Spleen (tissue), 13 donors: ENCODE measurements at places on chromosomes 7 and 10.

- no peak overlapping the region for H3K4me3 ChIP-seq
- H3K4me1 ChIP-seq: no peaks in the 10 kb centered on the region
- H3K27me3 ChIP-seq: no peaks in the 10 kb centered on the region
Observed at GRCh38 chr7:74365322-74366022, 76.3 kb downstream of the CLIP2 start.

- DNase-seq: no peak
- H3K27ac ChIP-seq: no peak overlapping the region
- no peaks in the 10 kb centered on the region for H3K36me3 ChIP-seq
- H3K4me1 ChIP-seq: no peaks in the 10 kb centered on the region
- H3K27me3 ChIP-seq: no peaks in the 10 kb centered on the region
Observed at GRCh38 chr7:103432712-103433111, 13.3 kb downstream of the SLC26A5 start.

GRCh38 chr7:18455606-18456005 lies 39.9 kb upstream of the HDAC9 start:
- no peak for DNase-seq
- H3K27me3 ChIP-seq: no peaks in the 10 kb centered on the region
- H3K27ac ChIP-seq: no peak overlapping the region
- no peaks in the 10 kb centered on the region for H3K4me1 ChIP-seq
- H3K4me3 ChIP-seq: no peak overlapping the region
- peaks cover 7% of the 10 kb centered on the region for H3K36me3 ChIP-seq

DNA sequence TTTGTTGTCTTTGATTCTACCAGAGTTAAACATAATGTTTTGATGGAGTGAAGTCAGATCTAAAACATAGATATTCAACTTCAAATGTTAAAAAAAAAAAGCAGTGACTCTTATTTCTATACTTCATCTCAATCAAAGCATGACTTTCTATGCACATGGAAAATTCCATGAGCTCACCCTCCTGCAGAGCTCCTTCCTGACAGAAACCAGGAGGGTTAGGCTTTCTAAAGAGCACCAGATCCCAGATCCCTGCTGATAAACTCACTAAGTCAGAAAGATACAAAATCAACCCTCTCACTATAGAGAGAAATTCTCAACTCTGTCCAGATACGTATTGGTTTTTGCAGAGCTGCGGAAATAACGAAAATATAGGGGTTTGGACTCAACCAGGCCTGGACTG lies 122.6 kb downstream of the FAM107B start:
- no peaks in the 10 kb centered on the region for H3K27me3 ChIP-seq
- H3K36me3 ChIP-seq: no peaks in the 10 kb centered on the region
- no peak overlapping the region for H3K27ac ChIP-seq
- H3K4me1 ChIP-seq: peaks cover 33% of the 10 kb centered on the region
- H3K4me3 ChIP-seq: no peak overlapping the region

DNA sequence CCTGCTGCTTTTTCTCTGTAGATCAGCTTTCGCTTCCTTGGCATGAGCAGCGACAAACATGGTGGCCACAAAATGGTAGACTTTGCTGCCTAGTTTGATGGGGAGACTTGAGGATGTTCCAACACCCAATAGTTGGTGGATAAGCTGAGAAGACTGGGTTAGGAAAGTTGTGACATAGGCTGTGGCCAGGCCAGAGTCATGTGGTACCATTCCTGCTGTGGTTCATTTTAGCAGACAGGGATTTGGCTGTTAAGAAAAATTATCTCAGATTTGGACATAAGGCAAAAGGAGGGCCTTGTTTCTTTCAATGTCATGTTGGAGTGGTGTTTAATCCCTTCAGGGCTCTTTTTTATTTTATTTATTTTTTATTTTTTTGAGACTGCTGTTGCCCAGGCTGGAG lies 26.6 kb upstream of the FAM180A start:
- H3K27me3 ChIP-seq: no peaks in the 10 kb centered on the region
- H3K27ac ChIP-seq: no peak overlapping the region
- H3K4me3 ChIP-seq: no peak overlapping the region
- no peaks in the 10 kb centered on the region for H3K4me1 ChIP-seq
- H3K36me3 ChIP-seq: no peaks in the 10 kb centered on the region

- H3K36me3 ChIP-seq: peaks cover 3% of the 10 kb centered on the region
- H3K4me3 ChIP-seq: no peak overlapping the region
- peak overlapping the region; percentile 79 for H3K27ac ChIP-seq
- H3K27me3 ChIP-seq: no peaks in the 10 kb centered on the region
- DNase-seq: peak; percentile 94
Observed at GRCh38 chr10:102796407-102797176, 40.6 kb downstream of the CYP17A1 start.

- no peak for DNase-seq
- no peaks in the 10 kb centered on the region for H3K27me3 ChIP-seq
- peak overlapping the region; percentile 14 for H3K27ac ChIP-seq
- no peaks in the 10 kb centered on the region for H3K36me3 ChIP-seq
Observed at GRCh38 chr7:80589631-80590030, 48.8 kb upstream of the CD36 start.

- H3K27ac ChIP-seq: no peak overlapping the region
- peaks cover 55% of the 10 kb centered on the region for H3K36me3 ChIP-seq
- H3K27me3 ChIP-seq: no peaks in the 10 kb centered on the region
- no peak overlapping the region for H3K4me3 ChIP-seq
- no peaks in the 10 kb centered on the region for H3K4me1 ChIP-seq
Observed at GRCh38 chr10:31836569-31837406, 91.8 kb downstream of the ARHGAP12 start.

DNA sequence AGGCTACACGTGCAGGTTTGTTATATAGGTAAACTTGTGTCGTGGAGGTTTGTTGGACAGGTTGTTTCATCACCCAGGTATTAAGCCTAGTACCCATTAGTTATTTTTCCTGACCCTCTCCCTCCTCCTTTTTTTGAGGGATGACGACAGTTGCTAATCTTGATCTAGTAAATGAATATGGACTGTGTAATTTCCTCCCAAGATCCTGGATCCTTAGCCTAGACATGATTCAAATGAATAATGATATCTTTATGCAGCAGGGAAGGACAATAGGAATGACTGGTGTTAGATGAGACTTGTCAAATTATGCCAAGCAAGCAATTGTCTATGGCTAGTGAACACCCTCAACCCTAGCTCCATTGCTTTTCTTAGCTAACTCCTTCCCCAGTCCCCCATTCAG lies 156.2 kb downstream of the PLPP4 start:
- DNase-seq: no peak
- H3K27me3 ChIP-seq: no peaks in the 10 kb centered on the region
- no peak overlapping the region for H3K27ac ChIP-seq

DNA sequence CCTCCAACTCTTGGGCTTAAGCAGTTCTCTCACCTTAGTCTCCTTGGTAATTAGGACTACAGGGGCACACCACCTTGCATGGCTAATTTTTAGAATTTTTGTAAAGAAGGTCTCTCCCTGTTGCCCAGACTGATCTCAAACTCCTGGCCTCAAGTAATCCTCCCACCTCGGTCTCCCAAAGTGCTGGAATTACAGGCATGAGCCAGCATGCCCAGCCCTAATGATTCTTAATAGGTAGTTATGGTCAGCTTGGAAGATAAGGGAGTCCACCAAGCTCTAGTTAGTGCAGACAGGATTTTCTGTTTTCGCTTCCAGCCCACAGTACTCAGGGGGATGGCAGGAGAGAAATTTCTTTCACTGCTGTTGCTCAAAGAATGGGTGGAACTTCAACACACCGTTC lies 127.9 kb upstream of the PLXDC2 start:
- no peak for DNase-seq
- no peaks in the 10 kb centered on the region for H3K27me3 ChIP-seq
- no peak overlapping the region for H3K27ac ChIP-seq
- no peaks in the 10 kb centered on the region for H3K4me1 ChIP-seq
- no peaks in the 10 kb centered on the region for H3K36me3 ChIP-seq

DNA sequence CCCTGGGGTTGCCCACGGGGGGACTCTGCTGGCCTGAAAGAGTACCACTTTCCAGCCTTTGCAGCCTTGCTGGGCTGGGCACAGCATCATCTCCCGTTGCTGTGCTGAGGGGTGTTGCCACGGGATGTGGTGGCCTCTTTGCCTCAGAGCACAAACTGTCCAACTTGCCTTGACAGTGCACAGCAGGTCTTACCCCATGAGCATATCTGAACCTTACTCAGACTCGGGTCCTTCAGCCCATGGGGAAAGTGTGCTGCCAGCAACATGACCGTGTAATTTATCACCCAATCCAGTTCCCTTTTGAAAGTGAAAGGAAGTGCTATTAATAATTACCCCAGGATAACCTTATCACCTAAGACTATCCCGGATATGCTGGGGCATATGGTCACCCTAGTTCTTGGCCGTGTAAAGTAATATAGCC lies 46.8 kb downstream of the TBXAS1 start:
- no peaks in the 10 kb centered on the region for H3K27me3 ChIP-seq
- H3K27ac ChIP-seq: no peak overlapping the region
- H3K36me3 ChIP-seq: no peaks in the 10 kb centered on the region
- H3K4me1 ChIP-seq: peaks cover 17% of the 10 kb centered on the region

DNA sequence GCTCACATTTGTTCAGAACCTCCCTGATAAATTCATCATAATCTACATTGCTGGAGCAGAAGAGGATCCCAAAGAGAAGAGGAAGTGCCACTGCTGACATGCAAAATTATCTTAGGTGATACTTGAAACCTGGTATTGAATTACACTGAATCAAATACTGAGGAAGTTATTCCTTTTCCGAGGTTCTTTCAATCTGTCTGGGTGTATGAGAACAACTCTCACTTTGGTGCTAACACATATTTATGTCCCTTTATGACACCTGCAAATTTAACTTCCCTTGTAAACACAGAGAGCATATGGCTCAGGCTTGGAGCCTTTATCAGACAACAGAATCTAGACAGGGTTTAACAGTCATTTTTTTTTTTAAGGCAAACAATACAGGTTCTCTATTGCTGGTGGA lies 131.4 kb downstream of the SRPK2 start:
- H3K27me3 ChIP-seq: no peaks in the 10 kb centered on the region
- H3K36me3 ChIP-seq: no peaks in the 10 kb centered on the region
- DNase-seq: no peak
- peaks cover 15% of the 10 kb centered on the region for H3K4me1 ChIP-seq

GRCh38 chr10:22624287-22624738 lies 90.1 kb downstream of the PIP4K2A start:
- H3K4me1 ChIP-seq: peaks cover 100% of the 10 kb centered on the region
- peak overlapping the region; percentile 59 for H3K27ac ChIP-seq
- H3K27me3 ChIP-seq: no peaks in the 10 kb centered on the region
- no peak overlapping the region for H3K4me3 ChIP-seq
- no peak for DNase-seq
- H3K36me3 ChIP-seq: no peaks in the 10 kb centered on the region

- no peaks in the 10 kb centered on the region for H3K4me1 ChIP-seq
- no peaks in the 10 kb centered on the region for H3K36me3 ChIP-seq
- H3K27me3 ChIP-seq: no peaks in the 10 kb centered on the region
- H3K27ac ChIP-seq: no peak overlapping the region
- H3K4me3 ChIP-seq: no peak overlapping the region
Observed at GRCh38 chr7:37476881-37477450, 28.3 kb upstream of the ELMO1 start.

GRCh38 chr10:24456322-24456721 lies 247.4 kb downstream of the KIAA1217 start:
- no peak overlapping the region for H3K4me3 ChIP-seq
- DNase-seq: no peak
- no peak overlapping the region for H3K27ac ChIP-seq
- H3K36me3 ChIP-seq: no peaks in the 10 kb centered on the region
- H3K27me3 ChIP-seq: no peaks in the 10 kb centered on the region

- no peak for DNase-seq
- H3K27me3 ChIP-seq: no peaks in the 10 kb centered on the region
- H3K4me1 ChIP-seq: no peaks in the 10 kb centered on the region
- no peak overlapping the region for H3K27ac ChIP-seq
- no peaks in the 10 kb centered on the region for H3K36me3 ChIP-seq
- H3K4me3 ChIP-seq: no peak overlapping the region
Observed at GRCh38 chr10:121092720-121093095, 241.5 kb downstream of the WDR11 start.

DNA sequence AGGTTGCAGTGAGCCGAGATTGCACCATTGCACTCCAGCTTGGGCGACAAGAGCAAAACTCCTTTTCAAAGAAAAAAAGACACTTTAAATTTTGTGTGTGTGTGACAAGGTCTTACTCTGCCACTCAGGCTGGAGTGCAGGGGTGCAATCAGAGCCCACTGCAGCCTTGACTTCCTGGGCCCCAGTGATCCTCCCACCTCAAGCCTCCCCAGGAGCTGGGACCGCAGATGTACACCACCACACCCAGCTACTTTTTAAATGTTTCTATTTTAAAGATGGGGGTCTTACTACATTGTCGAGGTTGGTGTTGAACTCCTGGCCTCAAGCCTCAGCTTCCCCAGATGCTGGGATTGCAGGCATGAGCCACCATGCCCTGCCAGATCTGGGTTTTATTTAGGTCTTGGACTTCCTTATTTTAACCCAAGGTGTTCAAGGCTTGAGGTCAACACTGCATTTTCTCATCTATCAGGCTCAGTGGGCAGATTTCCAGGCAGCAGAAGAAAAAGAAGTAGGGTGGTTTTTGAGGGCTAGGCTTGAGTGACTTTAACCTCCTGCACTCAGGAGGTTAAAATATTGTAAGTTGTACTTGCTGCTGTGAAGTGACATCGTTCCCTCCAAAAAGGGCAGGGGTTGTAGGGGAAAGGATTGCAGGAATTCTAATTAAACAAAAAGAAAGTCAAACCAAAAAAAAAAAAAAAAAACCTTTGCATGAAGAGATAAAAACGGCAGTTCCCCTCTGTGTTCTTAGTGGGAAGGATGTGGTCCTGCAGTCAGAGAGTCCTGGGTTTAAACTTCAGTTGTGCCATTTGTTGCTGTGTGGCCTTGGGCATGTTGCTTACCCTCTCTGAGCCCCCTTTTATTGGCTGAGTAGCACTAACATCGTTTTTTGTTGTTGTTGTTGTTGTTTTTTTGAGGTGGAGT lies 71.5 kb downstream of the CARD11 start:
- no peak overlapping the region for H3K4me3 ChIP-seq
- H3K27me3 ChIP-seq: no peaks in the 10 kb centered on the region
- peaks cover 24% of the 10 kb centered on the region for H3K4me1 ChIP-seq
- H3K36me3 ChIP-seq: no peaks in the 10 kb centered on the region
- peak overlapping the region; percentile 42 for H3K27ac ChIP-seq

DNA sequence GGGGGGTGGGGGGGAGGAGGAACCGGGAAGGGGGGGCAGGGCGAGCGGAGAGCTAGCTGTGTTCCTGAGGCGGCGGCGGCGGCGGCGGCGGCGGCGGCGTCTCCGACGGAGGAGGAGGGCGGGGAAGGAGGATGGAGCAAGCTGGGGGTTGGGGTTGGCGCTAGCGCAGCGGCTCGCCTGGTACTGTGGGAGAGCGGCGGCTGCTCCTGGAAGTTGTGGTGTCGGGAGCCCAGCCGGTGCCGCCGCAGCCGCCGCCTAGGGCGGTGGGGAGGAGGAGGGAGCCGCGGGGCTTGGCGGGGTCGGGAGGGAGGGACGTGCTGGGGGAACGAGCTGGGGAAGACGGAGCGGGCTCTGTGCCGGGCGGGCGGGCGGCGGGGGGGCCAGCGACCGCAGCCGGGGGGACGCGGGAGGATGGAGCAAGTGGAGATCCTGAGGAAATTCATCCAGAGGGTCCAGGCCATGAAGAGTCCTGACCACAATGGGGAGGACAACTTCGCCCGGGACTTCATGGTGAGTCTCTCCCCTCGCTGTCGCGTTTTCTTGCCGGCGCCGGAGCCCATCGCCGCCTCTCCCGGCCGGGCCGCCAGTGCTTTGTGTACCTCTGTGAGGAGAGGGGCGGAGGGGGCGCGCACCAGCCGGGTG lies at the start of gene PTPN12:
PTPN12 (plus strand) TSS at position 160 of the 642 bp plus-strand sequence; CDS start at position 412, 252 bp downstream.
- peaks cover 46% of the 10 kb centered on the region for H3K4me1 ChIP-seq
- no peaks in the 10 kb centered on the region for H3K36me3 ChIP-seq
- H3K4me3 ChIP-seq: peak within 1 kb of the TSS; percentile 96
- H3K27me3 ChIP-seq: no peaks in the 10 kb centered on the region

- H3K4me3 ChIP-seq: no peak overlapping the region
- H3K27ac ChIP-seq: no peak overlapping the region
- DNase-seq: no peak
- H3K27me3 ChIP-seq: no peaks in the 10 kb centered on the region
Observed at GRCh38 chr10:11113156-11113555, 95.5 kb downstream of the CELF2 start.
